ENCODE measurements at places on chromosomes 13 and 19.

GRCh38 chr19:18700501-18701249, 17.2 kb downstream of the CRTC1 start:
- DNase-seq, result peak; percentile 49

GRCh38 chr19:30276011-30276882, 95.9 kb upstream of the ZNF536 start:
- no peak for DNase-seq

GRCh38 chr13:80048030-80048429, 292.9 kb downstream of the SPRY2 start:
- DNase-seq, result no peak

- DNase-seq, result no peak
Observed at GRCh38 chr13:30799356-30799824, 64.0 kb downstream of the ALOX5AP start.

DNA sequence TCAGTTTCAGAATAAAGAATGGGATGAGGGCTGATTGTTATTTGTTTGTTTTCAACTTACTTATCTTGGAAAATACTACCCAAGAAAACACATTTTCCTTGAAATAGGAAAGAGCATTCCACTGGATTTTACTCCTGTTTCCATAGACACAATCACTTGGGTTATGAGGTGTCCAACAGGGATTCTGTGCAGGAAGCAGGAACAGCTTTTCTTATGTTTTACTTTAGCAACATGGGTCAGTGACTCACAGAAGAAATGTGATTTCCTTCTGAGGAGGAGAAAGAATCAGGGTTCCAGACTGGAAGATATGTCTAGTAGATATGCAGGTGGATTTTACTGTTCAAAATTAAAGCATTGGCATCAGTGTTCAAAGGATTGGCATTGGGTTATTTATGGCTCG, 180.8 kb upstream of the GPC6 start:
- peak; percentile 5 for DNase-seq

- DNase-seq, result no peak
Observed at GRCh38 chr13:85498774-85499173, 300.4 kb downstream of the SLITRK6 start.

- DNase-seq, result no peak
Observed at GRCh38 chr19:1736927-1737326, 16.4 kb upstream of the ONECUT3 start.

DNA sequence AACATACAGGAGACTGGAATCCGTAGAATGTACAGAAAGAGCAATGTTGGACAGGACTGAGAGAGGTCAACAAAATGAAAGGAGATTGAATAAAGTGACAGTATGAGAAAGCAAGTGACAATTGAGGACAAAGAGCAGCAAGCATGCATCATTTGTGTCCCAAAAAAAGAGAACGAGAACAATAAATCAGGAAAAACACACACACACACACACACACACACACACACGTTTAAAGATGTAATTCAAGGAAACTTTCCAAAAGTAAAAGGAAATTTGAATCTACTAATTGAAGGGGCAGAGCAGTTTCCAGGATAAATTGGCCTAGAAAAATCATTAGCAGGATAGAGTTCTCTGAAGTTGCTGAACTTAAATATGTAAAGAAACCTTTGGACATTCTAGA, 16.9 kb downstream of the DPY19L3 start:
- DNase-seq, result no peak

DNA sequence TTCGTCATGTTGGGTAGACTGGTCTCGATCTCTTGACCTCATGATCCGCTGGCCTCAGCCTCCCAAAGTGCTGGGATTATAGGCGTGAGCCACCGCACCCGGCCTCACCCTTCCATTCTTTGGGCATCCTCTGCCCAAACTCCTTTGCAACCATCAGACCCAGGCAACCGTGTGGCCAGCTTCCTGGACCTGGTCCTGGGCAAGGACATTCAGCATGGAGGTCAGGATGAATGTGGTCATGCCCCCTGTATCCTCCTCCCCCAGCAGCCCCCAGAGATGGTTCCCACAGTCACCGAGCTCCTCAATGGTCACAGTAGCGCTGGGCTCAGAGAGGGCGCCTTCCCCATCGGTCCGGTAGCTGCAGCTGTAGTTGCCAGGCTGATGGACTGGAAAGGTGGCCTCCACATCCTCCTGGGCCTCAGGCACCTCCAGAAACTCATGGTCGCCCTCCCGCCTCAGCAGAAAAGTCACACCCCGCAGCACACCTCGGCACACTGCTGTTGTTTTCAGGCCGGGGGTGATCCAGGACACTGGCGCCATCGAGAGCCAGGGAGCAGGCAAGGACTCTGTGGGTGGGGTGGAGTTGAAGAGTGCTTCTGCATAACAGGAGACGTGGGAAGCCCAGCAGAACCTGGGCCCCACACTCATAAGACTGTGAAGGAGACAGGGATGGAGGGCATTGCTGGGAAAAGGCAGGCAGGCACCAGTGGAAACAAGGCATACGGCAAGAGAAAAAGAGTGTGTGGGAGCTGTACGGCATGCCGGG, 1.1 kb downstream of the A1BG start:
- no peak for DNase-seq

GRCh38 chr13:110297011-110297410, 9.9 kb downstream of the COL4A1 start:
- no peak for DNase-seq

GRCh38 chr19:50819636-50820035, 4.0 kb downstream of the KLK1 start:
- no peak for DNase-seq

- no peak for DNase-seq
Observed at GRCh38 chr13:111912453-111912866, 154.5 kb upstream of the SOX1 start.

GRCh38 chr13:21689097-21689496, 18.2 kb downstream of the FGF9 start:
- no peak for DNase-seq

GRCh38 chr13:102536695-102537485, 59.9 kb upstream of the TPP2 start:
- DNase-seq, result no peak

DNA sequence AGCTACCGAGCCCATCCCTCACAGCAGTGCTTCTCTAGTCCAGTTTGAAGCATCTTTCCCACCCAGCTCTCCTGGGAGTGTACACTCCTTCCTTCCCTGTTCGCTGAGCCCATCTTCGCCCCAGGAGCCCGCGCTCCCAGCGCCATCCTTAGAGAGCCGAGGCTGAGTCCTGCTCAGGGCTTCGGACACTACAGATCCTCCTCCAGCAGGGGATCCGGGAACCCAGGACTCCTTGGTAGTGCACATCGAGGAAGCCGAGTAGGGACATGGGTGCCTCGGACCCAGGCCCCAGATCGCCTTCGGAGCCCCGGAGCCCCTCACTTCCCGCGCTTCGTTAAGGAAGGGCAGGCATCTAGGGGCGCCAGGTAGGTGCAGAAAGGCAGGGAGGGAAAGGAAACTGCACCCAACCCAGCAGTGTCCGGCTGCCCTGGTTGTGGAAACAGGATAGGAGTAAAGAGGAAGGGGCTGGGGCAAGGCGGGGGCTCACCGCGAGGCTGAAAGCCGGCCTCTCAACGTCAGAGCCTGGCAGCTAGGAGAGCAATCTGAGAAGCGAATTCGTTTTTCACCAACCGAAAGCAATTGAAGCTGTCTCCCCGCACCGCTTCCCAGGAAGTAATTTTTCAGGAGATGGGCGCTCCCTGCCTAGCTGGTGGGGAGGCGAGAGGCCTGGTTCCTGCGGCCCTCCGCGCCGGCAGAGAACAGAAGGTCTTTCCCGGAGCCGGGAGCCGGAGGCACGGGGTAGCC, 1.0 kb downstream of the PDX1 start:
- DNase-seq, result peak; percentile 14

DNA sequence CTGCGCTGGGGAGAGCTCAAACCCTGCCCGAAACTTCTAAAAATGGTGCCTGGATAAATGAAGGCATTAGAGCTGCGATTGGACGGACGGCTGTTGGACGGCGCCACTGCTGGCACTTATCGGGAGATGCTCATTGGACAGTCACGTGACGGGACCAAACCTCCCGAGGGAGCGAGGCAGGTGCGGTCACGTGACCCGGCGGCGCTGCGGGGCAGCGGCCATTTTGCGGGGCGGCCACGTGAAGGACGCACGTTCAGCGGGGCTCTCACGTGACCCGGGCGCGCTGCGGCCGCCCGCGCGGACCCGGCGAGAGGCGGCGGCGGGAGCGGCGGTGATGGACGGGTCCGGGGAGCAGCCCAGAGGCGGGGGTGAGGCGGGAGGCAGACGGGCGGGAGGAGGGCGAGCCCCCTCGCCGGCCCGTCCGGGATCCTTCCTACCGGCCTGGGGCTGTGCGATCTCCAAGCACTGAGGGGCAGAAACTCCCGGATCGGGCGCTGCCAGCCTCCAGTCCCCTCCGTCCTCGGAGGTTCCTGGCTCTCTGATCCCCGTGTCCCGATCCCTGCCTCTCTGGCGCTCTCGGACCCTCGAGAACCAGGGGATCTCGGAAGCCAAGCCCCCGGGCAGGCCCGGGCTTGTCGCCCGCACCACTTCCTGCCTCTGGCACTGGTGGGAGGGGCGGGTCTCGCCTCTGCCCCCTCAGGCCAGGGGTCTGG, at the start of gene BAX:
BAX (plus strand) TSS at position 281 of the 713 bp plus-strand sequence; CDS start at position 335, 54 bp downstream.
- peak; percentile 96 for DNase-seq

DNA sequence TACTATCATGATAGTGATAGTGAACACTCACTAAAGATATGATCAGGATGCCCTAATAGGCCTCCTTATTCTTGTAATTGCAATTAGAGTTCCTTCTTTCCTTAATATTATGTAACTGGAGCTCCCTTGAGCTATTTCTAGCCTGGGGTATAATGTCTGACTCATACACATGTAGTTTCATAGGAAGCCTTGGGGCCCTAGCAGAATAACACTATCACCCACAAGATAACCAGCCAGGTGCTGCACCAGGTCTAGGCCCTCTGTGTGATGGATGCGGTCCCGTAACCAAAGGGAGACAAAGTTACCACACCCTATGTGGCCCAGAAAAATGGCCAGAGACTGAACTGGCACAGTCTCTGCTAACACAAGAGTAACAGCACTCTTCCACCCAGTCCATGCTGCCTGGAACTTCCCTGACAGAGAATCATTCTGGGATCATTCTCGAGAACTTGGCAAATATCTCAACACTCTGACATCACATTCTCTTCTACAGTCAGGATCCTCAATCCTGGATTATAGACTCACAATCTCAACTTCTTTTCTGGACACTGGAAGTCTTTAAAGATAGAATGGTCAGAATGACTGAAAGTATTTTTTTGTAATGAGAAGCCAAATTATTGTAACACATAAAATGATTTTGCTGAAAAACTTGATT, 32.6 kb upstream of the IGFL4 start:
- no peak for DNase-seq

DNA sequence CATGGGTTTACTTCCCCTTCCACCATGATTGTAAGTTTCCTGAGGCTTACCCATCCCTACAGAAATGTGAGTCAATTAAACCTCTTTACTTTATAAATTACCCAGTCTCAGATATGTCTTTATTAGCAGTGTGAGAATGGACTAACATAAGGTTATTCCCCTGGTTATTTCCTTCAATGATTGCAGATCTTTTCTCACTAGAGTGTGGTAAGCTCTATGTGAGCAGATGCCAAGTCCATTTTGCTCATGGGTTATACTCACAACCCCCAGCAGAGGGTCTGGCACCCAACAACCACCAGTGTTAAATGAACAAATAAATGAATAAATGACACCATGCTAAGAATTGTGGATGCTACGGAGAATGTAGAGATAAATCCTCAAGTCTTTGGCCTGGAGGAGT, 472.8 kb downstream of the LIG4 start:
- DNase-seq, result no peak

- DNase-seq, result no peak
Observed at GRCh38 chr19:11986754-11987153, 21.9 kb downstream of the ZNF763 start.

DNA sequence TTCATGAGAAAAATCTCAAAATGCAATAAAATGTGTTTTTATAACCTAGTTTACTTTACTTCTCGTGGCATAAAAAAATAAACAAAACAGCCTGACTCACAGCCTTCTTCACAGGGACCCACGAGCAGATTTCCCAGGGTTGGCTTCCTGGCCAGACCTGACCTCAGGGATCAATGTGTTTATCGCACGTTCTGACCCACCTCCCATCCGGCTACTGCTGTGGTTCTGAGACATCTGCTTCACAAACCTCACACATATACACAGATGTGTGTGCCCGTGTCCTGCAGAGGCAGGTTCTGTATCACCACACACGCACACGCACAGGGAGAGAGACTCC, 118.3 kb downstream of the COL4A2 start:
- DNase-seq, result peak; percentile 70

DNA sequence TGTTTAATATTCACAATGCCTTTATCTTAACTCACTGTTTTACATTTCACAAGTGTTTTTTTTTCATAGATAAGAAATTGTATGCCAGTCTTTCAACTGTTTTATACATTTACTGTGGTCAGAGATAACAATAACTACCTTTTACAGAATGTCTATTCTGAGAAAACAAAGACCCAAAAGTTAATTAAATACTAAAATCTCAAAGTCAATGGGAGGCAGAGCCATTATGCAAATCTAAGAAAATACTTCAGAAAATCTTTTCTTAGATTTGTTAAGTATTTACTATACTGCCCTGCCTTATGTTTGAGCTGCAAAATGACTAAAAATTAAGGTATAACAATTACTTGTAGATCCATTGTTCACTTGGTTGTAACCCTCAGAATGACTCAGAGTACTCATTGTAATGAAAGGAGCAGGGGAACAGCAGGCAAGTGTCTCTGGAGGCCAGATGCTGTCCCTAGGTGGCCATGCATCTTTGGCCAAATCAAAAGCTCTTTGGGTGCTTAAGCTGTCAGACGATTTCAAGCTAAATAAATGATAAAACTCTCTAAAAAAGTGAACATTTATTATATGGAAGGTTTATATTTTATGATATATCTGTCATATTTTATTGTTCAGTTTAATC, 770.1 kb upstream of the PCDH20 start:
- no peak for DNase-seq

GRCh38 chr13:98349731-98350305, 172.7 kb upstream of the RNF113B start:
- DNase-seq, result no peak

GRCh38 chr19:10730932-10731331, 13.1 kb downstream of the DNM2 start:
- no peak for DNase-seq

GRCh38 chr13:98778749-98779148, 26.3 kb upstream of the SLC15A1 start:
- no peak for DNase-seq

- DNase-seq, result peak; percentile 79
Observed at GRCh38 chr13:23790577-23791170, 98.5 kb downstream of the MIPEP start.

DNA sequence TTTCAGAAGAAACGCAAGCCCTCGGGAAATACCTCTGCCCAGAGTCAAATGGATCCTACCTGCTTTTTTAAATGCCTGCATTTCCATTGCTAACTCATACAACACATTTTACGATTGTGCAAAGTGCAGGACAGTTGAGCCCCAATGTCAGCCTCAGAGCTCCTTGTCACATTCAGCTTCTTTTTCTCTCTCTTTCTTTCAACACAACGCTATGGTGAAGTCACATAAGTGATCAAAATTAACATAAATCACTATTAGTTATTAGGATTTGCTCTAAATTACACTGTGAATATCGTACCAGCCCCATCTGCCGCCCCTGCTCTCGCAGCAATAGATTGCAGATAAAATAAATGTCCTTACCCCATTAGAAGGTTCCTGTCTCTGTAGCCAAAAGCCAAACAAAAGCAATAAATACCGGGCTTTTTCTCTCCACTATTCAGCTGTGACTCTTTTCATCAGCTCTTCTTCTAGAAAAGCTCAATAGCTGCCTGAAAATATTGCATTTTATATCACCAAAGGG, 8.8 kb downstream of the POU4F1 start:
- no peak for DNase-seq
